ENCODE measurements at places on chromosomes 11 and 22.

DNA sequence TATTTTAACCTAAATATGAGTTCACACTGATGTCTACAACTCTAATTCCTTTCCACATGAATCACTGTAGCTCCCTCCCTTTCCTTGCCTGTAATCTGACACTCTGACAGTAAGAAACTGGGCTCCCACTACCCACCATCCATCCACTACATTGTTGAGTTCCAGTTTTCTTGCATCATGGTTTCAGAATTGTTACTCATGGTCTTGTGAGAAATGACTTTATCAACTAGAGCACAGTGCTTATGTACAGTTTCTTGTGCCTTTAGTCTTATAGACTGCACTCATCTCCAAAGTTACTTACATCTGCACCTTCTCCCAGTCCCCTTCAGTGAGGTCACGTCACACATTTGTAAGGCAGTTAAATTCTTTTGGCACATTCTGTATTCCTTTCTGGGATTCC lies 78.6 kb downstream of the RTL6 start:
- no peak for DNase-seq

GRCh38 chr11:574632-575312 lies 1.5 kb upstream of the PHRF1 start:
- DNase-seq = peak; percentile 51

DNA sequence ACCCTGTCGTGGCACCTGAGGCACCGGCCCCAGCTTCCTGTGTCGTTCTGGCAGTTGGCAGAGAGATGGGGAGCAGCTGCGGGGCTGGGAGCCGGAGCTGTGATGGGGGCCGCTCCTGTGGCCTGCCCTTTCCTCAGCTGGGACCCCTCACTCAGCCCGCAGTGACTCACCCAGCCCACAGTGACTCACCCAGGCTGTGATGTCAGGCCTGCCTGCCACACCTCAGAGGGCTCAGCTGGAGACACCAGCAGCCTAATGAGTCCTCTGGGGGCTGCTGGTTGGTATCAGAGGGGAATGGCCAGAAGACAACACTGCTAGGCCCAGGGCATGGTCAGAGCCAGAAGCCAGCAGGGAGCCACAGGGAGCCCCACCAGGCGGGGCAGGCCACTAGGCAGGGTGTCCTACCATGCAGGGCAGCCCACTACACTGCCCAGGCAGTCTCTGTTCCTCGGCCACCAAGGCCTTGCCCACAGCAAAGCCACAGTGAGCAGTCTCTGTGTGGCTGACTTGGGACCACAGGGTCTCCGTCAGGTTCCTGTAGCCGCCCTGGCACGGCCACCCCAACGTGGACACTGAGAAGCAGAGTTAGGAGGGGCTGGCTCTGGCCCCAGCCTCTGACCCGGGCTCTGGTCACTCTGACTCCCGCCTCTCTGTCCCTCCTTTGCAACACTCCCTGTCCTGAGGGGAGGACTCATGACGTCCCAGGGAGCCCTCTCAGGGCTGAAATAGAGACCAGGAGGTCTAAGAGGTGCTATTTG lies 4.2 kb upstream of the FXYD2 start:
- DNase-seq = no peak

- no peak for DNase-seq
Measured at GRCh38 chr11:120115272-120116000, 22.5 kb downstream of the TRIM29 start.

GRCh38 chr11:26963764-26964163 lies 30.1 kb upstream of the FIBIN start:
- DNase-seq = no peak

DNA sequence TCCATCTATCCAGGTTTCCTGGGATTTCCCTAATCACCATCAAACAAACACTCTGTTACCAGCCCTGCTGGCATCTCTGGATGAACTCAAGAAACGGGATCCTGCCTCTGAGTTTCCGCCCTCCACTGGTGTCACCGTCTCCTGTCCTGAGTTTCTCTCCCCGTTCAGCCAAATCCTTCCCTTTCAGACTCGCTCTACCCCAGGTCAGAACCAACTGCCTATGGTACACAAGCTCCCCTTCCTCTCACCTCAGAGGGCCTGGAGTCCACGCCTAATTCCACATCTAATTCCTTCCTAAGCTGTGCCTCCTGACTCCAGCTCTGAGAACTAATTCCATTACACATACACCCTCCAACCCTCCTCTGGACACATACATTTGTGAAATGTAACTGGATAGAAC lies 96.1 kb downstream of the SHANK2 start:
- no peak for DNase-seq

DNA sequence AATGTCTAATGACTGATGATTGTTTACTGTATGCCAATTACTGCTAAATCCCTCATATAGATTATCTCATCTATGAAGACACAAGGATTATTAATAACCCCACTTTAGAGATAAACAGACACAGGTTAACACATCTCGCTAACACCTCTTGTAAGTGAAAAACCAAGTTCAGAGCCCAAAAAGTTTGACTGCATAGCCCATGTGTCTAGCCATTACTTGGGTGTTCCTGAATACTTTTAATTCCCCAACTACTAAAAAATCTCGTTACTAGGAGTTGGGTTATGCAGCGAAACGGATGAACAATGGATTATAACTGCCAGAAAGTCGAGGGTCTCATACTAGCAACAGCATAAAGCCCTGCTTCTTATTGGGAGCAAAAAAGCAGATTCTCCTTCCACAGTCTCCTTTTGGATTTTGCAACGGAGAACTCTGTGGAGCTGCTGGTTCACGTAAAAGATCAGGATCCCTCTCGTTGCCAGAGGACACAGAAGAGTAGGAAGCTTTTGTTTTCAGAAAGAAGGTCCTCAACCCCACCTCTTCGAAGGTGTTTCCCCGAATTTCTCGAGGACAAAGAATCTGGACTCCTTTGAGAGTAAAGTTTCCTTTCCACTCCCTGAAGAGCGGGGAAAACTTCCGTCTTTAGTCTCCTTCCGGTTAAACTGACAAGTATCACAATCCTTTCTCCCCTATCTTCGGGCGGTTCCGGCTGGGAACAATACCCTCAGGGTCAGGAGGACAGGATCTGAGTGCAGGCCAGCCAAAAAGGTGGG lies 979 bp downstream of the ZBED5 start:
- DNase-seq = peak; percentile 49

DNA sequence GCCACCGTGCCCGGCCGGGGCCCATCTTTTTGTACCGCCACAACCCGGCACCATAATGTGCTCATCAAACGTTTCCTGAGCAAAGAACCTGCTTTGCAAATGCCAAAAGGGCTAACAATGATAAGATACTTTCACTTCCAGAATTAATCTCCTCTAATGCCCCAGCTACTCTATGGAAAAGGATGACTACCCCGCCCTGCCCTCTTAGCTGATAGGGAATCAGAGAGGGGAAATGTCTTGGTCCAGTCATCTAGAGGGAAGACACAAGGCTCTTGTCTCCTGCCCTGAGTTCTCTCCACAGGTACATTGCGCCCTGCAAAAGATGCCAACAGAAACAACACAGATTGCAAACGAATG lies 586 bp downstream of the TTLL1 start:
- DNase-seq = no peak

- DNase-seq = no peak
Measured at GRCh38 chr22:50603511-50604255, 3.1 kb downstream of the MAPK8IP2 start.

DNA sequence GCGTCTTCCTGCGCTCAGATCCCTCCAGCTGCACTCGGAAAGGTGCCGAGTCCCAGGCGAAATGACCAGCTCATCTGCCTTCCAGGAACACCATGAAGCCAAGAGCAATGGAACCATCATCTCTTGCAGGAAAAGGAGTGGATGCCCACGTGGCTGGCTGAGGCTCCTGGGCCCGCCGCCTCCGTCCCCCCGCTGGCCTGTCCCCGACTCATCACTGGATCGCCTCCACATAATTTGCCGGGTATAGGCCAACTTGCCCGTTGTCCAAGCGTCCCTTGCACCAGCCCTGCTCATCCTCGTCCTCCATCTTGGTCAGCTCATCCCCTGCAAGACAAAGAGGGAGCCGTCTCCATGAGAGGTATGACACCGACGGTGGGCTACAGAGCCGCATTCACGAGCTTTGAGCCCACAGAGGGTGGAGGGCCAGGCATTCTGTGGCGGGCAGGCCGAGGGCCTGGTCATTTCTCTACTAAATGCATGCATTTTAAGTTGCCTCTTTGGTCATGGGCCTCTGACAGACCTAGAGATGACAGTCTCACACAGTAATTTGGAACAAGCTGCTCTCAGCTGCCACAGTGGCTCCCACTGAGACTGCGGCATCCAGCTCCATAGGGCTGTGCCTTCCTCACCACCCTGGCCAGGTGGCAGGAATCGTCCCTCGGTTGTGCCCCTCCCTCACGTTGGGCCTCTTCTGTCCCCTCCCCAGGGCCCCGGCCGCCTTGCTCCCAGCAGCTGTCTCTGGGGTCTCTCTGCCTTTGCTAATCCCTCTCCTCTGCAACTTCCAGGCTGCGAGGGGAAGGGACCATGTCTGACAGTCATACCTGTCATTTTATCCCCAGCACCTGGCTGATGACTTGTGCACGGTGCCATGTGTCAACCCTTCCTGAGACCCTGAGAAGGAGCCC lies 14.3 kb upstream of the ARFGAP3 start:
- DNase-seq = no peak

DNA sequence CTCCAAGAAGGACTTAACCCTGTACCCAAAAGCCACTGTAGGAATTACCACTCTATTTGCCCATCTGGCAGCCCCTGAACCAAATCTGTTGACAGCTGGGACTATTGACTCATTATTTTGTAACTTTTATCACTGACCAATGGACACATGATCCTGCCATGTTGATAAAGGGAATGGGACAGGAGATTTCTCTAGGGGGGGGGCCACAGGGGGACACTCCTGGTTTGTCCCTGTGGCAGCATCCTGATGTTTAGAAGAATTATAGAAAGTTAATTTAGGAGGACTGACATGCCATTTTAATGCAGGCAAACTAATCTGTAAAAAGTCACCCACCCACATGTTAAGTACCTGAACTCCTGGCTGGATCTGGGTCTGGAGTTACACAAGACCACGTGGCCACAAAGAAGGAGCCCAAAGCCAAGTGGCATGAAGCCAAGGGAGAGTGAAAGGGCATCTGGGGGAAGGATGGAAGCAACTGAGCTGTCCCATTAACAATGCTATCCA lies 558.1 kb downstream of the ETS1 start:
- no peak for DNase-seq

- peak; percentile 52 for DNase-seq
Measured at GRCh38 chr22:35961480-35962295, 66.9 kb downstream of the RBFOX2 start.

- DNase-seq = peak; percentile 16
Measured at GRCh38 chr11:87036756-87037449, 831 bp upstream of the TMEM135 start.

GRCh38 chr11:116581349-116581748 lies 191.4 kb downstream of the BUD13 start:
- DNase-seq = no peak

DNA sequence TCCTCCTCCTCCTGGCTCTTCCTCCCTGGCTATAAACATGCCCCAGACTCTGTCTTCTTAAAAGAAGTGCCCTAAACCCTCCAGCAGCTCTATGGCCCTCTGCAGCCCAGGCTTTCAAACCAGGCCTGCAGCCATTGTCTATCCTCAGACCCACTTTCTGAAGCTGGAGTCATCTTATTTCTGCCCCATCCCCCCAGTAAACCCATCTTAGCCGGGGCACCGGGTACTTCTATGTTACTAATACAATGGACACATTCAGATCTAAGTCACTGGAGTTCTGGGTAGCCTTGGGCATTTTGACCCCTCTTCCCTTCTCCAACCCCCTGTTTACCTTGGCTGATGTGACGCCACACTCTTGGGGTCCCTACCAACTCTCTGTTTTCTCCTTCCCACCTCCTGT lies 29.7 kb upstream of the CACNG2 start:
- DNase-seq = no peak

- DNase-seq = no peak
Measured at GRCh38 chr11:39247570-39248137, 2211.8 kb downstream of the LRRC4C start.

DNA sequence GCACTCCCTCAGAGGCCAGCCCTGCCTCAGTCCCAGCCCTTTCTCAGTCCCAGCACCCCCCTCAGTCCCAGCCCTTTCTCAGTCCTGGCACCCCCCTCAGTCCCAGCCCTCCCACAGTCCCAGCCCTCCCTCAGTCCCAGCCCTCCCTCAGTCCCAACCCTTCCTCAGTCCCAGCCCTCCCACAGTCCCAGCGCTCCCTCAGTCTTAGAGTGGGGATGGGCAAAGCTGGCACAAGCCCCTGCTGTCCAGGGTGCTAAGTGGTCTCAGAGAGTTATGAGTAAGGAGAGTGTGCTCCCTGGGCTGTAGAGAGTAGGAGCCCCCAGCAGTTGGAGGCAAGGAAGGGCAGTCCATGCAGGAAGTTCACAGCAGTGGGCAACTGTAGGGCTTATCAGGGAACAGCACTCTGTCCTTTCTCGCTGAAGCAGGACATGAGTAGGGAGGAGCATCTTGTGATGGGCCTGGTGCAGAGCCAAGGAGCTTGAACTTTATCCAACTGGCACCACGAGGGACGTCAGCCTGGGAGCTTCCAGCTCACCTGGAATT lies 51.4 kb upstream of the CRYBB3 start:
- no peak for DNase-seq

Measured in HAP-1 (cell line).